ENCODE measurements at places on chromosomes 12 and 14. TPM values are rescaled to one million over a fixed set of nuclear protein-coding genes. Genes with fewer than 3 reads are reported as not detected.

DNA sequence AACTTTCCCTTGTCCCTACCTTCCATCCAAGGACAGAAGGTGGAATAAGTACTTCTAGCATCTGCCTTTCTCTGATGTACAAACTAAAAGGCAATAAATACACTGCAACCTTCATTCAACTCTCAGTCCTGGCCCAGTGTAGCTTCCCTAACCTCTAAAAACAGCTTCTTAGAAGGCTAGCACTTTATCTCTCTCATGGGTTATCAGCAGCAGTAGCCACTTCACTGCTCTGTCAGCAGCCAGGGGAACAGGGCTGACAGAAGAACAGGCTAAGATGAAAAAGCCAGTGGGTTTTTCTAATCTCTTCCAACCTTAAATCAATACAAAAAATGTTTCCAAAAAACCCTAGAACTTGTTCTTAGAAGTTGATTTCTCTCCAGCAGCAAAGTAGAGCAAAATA, 13.2 kb downstream of the BAZ2A start:
- no peak for DNase-seq

GRCh38 chr14:32939254-32940065, 781 bp downstream of the NPAS3 start:
- DNase-seq: no peak

DNA sequence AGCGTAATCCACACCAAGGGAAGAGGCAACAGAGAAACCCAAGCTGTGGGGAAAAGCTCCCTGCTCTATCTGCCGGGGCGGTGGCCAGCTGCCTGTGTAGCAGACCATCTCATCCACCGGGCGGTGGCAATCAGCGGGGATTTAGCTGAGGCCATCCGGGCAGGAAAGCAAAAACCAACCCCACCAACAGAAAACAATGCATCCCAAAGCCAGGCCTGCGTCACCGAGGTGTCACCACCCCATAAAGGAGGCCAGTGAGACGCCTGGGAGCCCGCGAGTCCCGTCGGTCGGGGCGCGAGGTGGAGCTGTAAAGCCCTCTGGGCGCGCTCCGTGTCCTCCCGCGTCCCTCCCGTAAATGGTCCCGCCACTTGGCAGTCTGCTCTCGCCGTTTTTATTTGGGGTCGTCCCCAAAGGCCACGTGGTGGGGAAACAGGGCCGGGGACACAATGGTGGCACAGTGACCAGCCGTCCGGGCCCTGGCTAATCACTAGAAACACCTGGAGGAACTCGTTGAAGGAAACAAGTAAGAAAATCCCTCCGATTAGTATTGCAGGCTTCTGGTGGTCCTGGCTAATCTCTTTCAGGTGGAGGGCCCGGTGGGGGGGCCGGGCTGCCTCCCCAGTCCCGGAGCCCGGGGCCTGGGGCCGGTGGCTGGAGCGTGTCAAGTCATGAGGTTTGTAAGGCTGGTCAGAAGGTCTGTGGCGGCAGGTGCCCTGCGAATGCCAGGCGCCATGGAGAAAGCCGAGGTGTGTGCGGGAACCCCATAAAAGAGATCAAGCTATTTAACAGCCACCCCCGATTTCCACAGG, 94.7 kb upstream of the GSC start:
- DNase-seq: no peak

DNA sequence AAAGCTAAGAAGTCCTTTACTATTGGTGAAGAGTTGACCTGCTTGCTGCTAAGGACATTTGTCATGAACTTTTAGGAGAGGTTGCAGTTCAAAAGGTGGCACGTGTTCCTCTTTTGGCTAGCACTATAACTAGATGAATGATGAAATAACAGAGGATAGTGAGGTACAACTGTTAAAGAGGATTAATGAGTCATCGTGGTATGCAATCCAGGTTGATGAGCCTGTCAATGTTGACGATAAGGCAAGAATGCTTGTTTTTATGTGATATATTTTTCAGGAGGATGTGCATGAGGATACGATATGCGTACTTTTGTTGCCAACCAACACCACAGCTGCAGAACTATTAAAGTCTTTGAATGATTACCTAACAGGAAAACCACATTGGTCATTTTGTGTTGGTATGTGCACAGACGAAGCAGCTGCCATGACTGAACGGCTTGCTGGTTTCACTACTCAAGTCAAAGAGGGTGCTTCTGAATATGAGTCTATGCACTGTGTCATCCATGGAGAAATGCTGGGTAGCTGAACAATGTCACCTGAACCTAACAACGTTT, 10.6 kb downstream of the CEP128 start:
- DNase-seq: peak; percentile 15

DNA sequence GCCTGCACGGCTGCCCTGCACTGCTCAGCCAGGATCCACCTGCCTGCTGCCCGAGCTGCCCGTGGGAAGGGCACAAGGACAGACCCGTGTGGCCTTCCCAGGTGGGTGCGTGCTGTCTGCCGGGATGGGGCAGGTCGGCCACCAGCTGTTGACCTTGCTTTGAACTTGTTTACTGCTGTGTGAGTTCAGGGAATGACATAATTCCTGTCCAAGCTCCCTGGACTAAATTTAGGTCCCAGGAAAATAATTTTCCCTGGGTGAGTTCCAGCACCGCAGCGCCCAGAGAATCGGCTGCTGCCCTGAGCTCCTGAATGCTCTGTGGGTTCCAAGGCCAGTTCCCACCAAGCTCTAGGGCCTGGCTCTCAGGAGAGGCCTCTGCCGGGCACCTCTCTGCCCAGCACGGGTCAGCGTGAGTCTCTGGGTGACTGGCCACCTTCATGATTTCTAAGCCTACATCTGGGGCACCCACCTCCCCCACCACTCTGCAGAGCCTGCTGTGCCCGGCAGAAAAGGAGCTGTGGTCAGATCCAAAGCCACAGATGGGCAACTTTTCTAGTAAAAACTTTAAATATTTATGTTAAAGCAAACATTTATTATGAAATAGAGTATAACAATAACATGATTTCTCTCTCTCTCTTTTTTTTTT, 27.2 kb upstream of the MLXIP start:
- DNase-seq: no peak

DNA sequence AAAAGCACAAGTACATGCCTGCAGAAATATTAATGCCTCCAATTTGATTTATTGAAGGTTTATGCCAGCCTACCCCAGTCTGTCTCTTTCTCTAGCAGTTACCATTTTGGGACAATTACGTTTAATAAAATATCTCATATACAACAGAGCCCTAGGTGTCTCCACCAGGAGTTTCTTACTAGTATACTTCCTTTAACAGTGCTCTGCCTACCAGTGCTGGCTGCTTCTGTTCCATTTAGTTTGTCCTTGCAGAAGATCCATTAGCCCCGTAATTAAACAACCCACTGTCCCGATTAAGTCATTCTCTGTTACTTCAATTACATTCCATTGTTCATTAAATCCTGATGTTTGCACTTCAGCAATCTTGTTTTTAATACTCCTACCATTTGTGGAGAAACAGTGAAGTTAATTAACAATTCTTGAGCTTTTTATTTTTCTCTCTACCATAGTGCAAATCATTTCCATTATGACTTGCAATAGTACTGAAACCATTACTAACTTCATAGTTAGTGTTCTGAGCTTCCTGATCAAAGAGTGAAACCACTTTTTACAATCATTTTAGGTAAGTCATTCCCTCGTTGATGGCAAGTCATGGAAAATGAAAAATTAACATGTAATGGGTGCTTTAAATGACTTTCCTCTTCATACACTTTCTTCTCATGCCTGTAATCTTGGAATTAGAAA, 121.1 kb downstream of the PLXNC1 start:
- no peak for DNase-seq

- DNase-seq: no peak
Measured at GRCh38 chr12:49057888-49058287, 2.7 kb downstream of the KMT2D start.

GRCh38 chr14:92937051-92937937, 14.3 kb downstream of the CHGA start:
- DNase-seq: no peak

GRCh38 chr14:103315351-103315911, 18.6 kb upstream of the EIF5 start:
- DNase-seq: no peak

The KLRB1 gene
- 182 TPM for total RNA-seq

The MYF6 gene
- total RNA-seq: not detected

The KERA gene
- total RNA-seq: not detected

The STRN3 gene
- total RNA-seq: 25.1 TPM

The KLRC1 gene
- total RNA-seq: not detected

The IFNG-AS1 gene
- total RNA-seq: 0.29 TPM

The TPPP2 gene
- not detected for total RNA-seq
